ENCODE measurements at places on chromosomes 1 and 21.

- DNase-seq = peak; percentile 50
These were observed 1.3 kb upstream of the DNAJC16 start for GRCh38 chr1:15525050-15526020.

GRCh38 chr1:19042675-19043578, 86.5 kb upstream of the IFFO2 start:
- no peak for DNase-seq

GRCh38 chr1:184497959-184498723, 111.3 kb downstream of the C1orf21 start:
- DNase-seq = no peak

GRCh38 chr1:225156254-225156653, 226.8 kb downstream of the DNAH14 start:
- no peak for DNase-seq

DNA sequence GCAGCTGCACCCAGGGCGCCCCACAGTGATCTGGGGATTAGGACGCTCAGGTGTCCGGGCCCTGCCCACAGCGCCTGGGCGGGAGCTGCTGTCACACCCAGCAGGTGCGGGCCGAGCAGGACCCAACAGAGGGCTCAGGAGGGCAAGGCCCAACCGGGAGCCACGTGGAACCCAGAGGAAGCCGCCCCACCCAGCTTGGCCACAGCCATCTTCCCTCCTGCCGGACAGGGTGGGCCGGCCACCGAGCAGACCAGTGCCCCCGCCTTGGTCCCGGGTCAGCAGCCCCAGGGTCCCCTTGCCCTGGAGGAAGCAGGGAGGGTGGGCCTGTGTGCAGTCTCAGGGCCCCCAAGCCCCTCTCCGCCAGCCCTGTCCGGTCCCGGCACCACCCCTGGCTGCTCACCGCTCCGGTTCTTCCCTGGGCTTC, 6.3 kb upstream of the TTLL10 start:
- no peak for DNase-seq

DNA sequence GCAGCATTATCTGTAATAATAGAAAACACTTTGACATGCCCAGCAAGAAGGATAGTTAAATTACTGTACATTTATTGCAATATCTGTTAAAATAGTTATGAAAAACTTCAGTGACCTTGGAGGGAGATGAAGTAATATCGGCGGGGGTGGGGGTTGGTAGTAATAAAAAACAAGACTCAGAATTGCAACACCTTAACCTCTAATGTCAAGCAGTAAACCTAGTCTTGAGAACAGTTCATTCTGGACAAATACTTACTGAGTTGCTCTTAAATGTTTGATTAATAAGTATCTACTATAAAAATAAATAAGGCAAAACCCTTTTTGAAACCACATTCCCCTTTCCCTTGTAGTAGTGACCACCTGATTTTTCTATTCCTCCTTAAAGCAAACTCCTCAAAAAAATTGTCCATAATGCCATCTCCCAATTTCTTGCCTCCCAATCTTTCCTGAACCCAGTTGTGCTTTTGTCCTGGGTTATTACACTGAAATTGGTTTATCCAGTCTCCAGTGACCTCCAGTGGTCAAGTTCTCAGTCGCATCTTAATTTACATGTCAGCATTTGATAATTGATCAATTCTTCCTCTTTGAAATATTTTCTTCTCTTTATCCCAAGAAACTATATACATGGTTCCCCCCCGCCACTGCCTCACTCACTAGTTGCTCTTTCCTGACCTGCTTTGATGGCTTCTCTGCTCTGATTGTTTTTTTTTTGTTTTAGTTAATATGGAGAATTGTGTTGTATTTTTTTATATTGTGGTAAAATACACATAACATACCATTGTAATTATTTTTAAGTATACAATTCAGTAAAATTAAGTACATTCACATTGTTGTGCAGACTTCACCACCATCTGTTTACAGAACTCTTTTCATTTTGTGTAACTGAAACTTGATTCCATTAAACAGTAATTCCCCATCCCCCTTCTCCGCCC, 36.8 kb downstream of the RAP1A start:
- no peak for DNase-seq

DNA sequence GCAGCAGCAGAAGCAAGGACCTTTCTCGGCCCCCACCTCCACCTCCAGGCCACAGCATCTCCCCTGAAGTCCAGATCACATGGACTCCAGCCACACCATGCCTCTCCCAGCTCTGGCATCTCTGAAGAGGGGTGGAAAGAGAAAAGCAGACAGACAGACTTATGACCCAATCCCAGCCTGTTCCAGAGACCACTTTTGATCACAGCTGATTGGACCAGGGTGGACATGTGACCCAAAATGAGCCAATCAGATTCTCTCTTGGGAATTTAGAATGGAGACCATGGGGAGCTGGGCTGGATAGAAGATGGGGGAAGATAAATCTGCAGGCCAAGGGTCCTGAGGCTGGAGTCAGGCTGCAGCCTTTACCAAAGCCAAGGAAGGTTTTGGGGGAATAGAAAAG, 16.4 kb downstream of the HTR1D start:
- DNase-seq = no peak

Data from GM19239 (cell line).